ENCODE measurements at places on chromosomes 6 and 20.

- peak; percentile 40 for DNase-seq
Observed at GRCh38 chr20:1299522-1299921, 29.4 kb downstream of the SDCBP2 start.

DNA sequence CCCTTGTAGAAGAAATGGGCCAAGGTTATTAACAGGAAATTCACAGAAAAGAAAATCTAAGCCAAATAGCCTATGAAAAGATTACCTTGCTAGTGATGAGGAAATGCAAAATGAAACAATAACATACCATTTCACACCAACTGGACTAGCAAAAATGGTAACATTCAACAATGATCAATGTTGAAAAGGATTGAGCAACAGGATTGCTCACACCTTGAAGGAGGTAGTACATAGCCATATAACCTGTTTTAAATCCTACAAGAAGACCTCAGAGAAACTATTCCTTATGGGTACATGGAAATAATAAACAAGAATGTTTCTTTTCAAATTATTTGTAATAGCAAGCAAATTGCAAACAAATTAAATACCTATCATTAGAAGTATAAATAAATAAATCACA, 107.4 kb downstream of the BFSP1 start:
- no peak for DNase-seq

- DNase-seq: no peak
Observed at GRCh38 chr6:158283304-158283980, 28.8 kb upstream of the TULP4 start.

DNA sequence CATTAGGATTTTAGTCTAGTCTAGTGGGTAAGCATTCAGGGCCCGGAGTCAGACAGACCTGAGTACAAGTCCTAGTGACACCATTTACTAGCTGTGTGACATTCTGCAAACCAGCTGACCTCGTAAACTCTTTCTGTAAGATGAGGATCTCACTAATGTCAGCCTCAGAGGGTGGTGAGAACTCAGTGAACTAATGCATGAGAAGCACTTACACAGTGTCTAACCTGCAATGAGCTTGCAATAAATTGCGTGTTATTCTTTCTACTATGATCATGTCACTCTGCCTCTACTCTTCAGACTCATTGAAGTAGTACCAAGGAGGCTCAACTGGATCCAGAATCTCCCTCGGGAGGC, 41.1 kb upstream of the ZNF831 start:
- no peak for DNase-seq

DNA sequence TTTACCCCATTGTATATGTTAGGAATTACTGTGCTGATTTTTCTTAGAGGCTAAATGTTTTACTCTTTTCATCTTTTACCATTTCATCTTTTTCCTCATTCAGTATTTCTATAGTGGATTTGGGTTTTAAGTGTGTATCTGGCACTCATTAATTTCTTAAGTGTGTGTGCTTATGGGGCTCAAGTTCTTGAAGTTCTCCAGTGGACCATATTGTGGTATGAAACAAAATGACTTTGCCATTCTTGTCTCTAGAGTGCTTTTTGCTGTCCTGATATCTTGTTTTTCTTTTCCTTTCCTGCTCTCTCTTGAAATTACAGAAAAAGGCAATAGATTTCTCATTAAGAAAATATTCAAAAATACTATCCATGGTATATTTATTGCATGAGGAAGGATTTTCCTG, 123.1 kb downstream of the ARID1B start:
- no peak for DNase-seq

GRCh38 chr6:56764081-56764566, 121.4 kb upstream of the DST start:
- DNase-seq: peak; percentile 8

DNA sequence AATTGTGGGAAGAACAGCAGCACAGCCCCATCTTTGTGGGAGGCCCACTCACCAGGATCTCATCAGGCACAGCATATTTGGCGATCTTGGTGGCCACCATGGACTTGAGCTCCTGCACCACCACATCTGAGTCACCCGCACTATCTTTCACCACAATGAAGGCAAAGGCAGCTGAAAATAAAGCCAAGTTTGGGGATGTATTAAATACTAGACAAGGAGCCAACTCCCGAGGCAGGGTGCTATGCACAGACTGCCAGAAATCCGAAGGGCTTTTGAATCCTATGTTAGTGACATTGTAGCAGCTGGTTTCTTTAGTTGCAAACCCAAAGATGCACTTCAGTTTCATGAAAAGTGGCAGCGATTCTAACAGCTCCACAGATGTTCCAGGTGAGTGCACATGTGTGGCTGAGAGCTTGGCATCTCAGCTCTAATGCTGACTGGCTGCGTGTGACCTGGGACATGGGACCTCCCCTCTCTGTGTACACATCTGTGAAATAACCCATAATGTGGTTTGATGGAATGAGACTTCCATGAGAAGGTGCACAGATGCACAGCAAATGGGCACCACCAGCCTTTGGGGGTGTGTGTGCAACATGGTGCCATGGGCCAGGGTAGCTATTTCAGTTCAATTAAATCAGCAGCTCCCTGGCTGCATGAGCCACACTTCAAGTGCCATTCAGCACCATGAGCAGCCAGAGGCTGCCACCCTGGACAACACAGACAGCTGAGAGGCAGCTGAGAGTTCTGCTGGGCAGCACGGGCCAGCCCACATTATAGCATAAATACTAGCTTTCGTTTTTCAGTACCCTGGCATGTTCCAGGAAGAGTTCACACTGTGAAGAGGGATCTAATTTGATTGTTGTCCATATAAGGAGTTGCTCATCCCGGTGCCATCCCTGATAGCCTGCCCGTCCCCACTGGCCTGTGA, 16.9 kb upstream of the APMAP start:
- DNase-seq: no peak

GRCh38 chr20:16574656-16575355, 1.6 kb upstream of the KIF16B start:
- DNase-seq: peak; percentile 21

GRCh38 chr20:39943336-39943735, 745.7 kb downstream of the MAFB start:
- no peak for DNase-seq

DNA sequence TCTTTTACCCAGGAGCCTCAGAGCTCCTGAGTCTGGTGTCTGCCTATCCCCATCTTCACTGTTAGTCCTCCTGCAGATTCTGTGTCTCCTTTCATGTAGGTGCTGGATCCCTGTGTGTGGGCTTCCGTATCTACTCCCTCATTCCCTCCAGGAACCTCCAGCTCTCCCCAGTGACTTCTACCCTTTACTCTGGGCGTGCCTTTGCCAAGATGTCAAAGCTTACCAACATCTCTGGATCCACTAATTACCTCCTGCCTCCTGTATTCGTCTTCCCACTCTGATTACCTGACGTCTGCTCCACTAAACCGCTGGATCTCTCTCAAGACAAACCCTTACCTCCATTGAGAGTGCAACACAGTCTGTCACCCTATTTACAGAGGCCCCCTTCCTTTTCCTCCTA, 2.2 kb upstream of the C6orf136 start:
- DNase-seq: no peak

DNA sequence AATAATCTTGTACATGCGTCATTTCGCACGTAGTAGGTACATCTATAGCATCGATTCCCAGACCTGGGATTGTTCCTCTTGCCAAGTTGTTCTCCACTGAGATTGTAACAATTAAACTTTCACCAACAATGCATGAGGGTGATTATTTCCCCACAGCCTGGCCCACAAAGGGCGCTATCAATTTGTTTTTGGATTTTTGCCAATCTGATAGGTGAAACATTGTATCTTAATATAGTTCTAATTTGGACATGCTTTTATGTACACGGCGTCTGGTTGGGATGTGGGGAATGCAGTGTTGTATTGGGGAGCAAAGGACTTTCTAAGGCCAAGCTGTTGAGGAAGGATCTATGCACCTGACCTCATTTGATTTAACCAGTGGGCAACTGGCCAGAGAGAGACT, 59.5 kb downstream of the VEGFA start:
- peak; percentile 60 for DNase-seq

DNA sequence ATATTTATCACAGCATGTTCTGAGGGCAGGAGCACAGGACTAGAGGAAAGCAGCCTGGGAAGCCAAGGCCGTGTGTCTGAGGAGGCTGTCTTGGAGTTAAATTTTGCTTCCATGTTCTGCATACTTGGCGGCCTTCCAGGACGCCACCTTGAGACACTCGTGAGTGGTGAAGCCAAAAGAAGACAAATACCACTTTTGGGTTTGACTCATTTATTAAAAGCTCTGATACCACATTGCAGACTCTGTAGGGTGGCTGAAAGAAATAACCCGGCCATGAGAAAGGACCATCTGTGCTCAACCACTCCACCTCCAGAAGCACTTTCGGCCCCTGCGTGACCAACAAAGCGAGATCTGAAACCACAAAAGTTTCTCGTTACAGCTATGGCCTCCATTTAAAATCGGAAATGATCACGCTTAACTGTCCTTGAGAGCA, 120.0 kb downstream of the TMEM242 start:
- no peak for DNase-seq

DNA sequence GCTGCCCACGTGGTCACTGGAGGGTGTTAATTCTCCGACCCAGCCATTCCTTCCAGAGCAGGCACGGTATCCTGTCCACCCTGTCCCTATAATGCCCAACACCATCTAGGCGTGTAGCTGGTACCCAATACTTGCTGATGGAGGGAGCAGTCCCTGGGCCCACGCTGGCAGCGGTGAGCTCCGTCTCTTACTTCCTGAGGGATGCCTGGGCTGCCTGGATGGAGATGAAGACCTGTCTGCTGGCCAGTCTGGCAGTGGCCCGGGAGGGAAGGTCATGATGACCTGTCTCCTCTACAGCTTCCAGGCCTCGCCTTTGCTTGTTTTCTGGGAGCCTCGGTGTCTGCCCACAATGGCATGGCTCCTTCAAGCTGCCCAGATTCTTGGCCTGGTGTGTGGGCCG, 297.9 kb upstream of the SUPT3H start:
- DNase-seq: no peak

GRCh38 chr6:169833258-169833794, 81.9 kb downstream of the ERMARD start:
- no peak for DNase-seq

GRCh38 chr20:32203356-32204204, 4.0 kb downstream of the PLAGL2 start:
- DNase-seq: no peak

DNA sequence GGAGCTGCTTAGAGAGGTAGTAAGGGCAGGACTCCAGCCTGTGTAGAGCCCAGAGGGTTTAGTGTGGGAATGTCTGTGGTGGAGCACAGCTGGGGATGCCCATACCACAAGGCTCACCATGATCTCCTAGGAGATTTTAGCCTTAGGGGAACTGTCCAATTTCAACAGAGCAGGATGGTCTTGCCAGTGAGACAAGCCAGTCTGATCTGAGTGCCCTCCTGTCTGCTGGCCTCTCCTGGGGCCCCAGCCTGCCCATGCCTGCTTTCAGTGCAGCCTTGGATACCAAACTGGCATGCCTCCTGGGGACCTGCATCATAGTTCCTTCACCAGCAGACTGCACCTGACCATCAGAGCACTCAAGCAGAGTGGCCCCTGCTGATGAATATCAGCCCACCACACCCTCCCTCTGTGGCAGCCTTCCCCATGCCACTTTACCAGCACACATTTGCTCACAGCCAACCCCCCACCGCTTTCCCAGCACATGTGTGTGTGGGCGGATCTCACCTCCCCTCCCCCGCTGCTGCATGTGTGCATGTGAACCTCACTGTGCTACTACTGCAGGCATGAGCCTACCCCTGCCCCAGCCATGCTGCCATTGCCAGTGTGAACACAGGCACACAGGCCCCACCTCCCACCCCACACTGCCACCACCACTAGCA, 7.9 kb upstream of the TREM1 start:
- peak; percentile 19 for DNase-seq

GRCh38 chr6:87822011-87822410, 120.0 kb upstream of the AKIRIN2 start:
- no peak for DNase-seq

- DNase-seq: no peak
Observed at GRCh38 chr20:61387954-61388348, 135.9 kb downstream of the CDH4 start.

DNA sequence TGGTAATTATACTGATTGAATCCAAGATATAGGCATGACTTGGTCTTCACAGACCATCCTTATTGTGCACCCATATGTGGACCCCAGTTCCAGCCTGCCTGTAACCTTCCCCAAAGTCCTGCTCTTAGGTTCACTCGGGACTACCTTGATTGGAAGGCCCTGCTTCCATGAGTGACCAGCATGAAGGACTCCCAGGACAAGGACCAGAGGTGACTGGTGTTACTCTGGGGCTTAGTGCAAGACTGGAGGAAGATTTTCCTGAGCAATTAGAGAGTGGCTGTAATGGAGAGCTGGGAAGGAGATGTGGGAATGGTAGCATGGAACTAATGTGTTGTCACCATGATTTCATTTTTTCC, 15.1 kb downstream of the BRD2 start:
- DNase-seq: no peak

- no peak for DNase-seq
Observed at GRCh38 chr6:149084026-149084425, 233.5 kb upstream of the TAB2 start.

DNA sequence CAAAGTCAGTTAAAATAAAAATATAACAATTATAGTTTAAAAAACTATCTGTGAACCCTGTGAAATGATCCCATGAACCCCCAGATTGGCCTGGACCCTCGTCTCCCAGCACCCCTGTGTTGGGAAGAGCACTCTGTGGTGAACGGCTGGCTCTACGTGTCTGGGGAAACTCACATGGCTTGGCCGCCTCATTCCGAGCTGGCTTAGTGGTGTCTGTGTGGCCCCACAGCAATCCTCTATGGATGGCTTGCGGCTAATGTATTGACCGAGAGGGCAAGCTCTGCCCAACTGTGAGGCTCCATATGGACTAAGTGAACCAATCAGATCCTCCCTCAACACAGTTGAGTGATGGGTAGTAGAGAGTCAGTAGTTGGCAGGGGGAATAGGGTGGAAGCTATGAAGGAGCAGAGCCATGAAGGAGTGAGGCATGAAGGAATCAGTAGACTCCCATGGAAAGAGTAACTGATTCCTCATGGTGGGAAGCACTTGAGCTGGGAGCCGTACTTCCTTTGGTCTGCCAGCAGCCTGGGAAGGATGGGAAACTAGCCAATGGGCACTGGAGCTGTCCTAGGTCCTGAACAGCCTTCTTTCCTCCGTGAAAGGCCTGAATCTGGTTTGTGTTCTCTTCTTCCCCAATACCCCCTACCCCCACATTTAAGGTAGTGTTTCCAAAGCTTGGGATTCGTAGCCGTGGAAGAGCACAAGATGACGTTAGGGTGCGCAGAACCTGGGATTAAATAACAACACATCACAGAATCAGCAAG, 21.6 kb upstream of the ZNF831 start:
- no peak for DNase-seq
